ENCODE measurements at places on chromosomes 3 and 15.

- DNase-seq: no peak
Observed at GRCh38 chr3:122678506-122678905, 2.1 kb upstream of the PARP14 start.

DNA sequence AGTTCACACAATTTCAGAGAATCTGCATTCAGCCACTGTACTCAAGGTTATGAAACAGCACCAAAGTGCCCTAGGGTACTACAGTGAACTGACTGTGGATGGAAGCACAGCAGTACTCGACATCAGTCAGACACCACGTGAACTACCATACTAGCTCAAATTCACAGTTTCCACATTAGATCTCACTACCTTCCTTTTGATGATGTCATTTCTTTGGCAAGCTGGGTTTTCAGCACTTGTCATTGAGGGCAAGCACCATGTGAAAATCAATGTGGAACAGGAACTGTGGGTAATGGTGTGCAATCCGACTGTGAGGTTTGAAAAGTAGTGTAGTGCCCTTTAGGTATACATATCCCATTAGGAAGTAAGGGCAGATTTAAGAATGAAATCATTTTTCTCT lies 110.5 kb upstream of the BFSP2 start:
- DNase-seq: peak; percentile 3

DNA sequence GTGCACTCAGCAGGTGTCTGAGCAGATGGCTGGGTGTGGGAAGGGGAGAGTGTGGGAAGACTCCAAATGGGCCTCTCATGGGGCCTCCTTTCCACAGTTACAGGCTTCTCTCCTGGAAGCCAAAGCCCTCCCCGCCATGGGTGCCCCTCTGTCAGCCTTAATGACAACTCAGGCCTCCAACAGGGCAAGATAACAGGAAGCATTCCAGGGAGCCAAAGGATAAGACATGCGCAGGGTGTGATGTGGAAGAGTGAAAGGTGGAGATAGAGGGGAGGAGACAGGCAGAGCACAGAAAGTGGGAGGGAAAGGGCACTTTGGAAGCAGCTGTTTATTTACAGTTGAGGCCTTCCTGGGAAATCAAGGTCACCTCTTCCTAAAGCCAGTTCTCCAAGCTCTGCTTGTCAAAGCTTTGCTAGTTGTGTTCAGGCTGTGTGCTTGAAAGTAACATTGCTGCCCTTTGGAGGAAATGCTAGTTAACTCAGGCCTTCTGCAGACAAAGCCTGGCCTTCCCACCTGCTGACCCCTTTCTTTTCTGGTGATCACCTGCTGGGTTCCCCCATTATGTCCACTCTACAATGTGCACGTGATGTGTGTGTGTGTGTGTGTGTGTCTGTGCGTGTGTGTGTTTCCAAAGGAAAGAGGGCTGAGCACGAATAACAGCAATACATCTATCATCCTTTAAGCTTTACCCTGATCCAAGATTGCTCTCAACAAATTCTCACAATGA lies 35.2 kb upstream of the SMAD3 start:
- DNase-seq: no peak

GRCh38 chr15:90028376-90028944 lies 27.3 kb downstream of the ZNF710 start:
- DNase-seq: no peak

- no peak for DNase-seq
Observed at GRCh38 chr3:106936337-106936736, 440.9 kb upstream of the CCDC54 start.

DNA sequence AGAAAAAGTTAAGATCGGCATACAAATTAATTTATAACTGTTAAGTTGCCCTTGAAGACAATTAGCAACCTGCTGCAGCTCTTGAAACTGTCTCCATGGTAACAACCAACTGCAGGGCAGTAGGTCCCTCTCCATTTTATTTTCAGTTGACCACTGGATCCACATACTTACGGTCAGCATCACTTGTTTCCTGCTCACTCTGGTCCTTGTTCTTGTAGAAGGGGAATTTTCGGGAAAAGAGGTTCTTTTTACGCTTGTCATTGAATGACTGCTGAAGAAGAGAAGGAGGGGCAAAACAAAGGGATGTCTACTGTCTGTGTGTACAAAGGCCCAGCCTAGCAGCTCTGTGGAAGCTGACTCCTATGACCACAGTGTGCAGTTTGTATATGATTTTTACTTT lies 46.8 kb upstream of the MELTF start:
- DNase-seq: no peak

GRCh38 chr3:156211583-156211982 lies 91.2 kb downstream of the KCNAB1 start:
- DNase-seq: no peak

DNA sequence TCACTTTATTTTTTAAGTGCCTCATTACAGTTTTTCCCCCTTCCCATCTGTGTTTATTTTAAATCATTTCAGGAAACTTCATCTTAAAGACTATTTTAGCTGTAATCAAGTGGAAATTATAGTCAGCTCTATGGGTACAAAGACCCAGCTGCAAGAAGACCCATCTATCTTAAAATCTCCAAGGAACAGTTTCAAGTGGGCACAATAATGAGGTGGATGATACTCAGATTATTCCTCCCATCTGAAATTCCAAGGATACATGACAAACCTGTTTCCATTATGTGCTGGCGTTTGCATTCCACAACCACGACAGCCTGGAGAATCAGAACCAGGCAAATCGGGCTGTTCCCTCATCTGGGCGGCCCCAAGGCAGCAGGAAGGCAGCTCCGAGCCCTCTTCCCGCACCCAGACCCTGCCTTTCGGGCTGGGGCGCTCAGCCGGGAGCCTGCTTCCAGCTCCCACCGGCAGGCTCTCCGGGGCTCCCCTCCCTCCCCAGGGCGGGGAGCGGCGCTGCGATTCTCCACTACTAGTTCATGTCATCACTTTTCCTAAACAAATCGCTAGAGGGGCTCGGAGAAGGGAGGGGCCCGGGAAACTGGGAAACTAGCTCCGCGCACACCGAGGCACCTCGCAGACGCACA lies at the start of gene MGLL:
Gene MGLL, minus strand, starts transcription at position 475 of the 641 bp plus-strand sequence. Its CDS starts 197 bp downstream, at position 278.
- DNase-seq: peak; percentile 25

GRCh38 chr3:65855370-65856100 lies 183.2 kb downstream of the MAGI1 start:
- no peak for DNase-seq

GRCh38 chr15:90151989-90152645 lies 49.0 kb upstream of the SEMA4B start:
- DNase-seq: no peak
